Suprapubic skin (tissue), 4 donors: ENCODE measurements at places on chromosomes 4 and X. TPM values are rescaled to one million over a fixed set of nuclear protein-coding genes. Genes with fewer than 3 reads are reported as not detected.

LEF1 gene
- 7.2 TPM for total RNA-seq

NXF2 gene
- total RNA-seq = not detected

SPANXN4 gene
- total RNA-seq = not detected

MAGEB18 gene
- total RNA-seq = not detected

CLDN22 gene
- not detected for total RNA-seq

IL13RA2 gene
- 0.81 TPM for total RNA-seq

ELMOD2 gene
- total RNA-seq = 19.4 TPM

HDX gene
- total RNA-seq = 1.3 TPM

FGF16 gene
- not detected for total RNA-seq

MAGEE2 gene
- total RNA-seq = not detected

HSD17B13 gene
- total RNA-seq = 14.0 TPM

ADH7 gene
- total RNA-seq = 0.24 TPM

ZDHHC15 gene
- 1.4 TPM for total RNA-seq

CHIC2 gene
- total RNA-seq = 40.9 TPM

BANK1 gene
- 0.34 TPM for total RNA-seq

PAGE5 gene
- not detected for total RNA-seq

PTTG2 gene
- not detected for total RNA-seq

MAGEC3 gene
- total RNA-seq = not detected

TSC22D3 gene
- total RNA-seq = 734 TPM

MUC7 gene
- total RNA-seq = 6.8 TPM

CXCL5 gene
- total RNA-seq = not detected

IGSF1 gene
- total RNA-seq = not detected

CSAG1 gene
- not detected for total RNA-seq

ARHGEF38 gene
- 1.1 TPM for total RNA-seq

ADAMTS3 gene
- 0.76 TPM for total RNA-seq

KCND1 gene
- total RNA-seq = 1.5 TPM

CHRDL1 gene
- 4.7 TPM for total RNA-seq
